Lower leg skin (tissue), 4 donors: ENCODE measurements at places on chromosomes 13 and 19.

DNA sequence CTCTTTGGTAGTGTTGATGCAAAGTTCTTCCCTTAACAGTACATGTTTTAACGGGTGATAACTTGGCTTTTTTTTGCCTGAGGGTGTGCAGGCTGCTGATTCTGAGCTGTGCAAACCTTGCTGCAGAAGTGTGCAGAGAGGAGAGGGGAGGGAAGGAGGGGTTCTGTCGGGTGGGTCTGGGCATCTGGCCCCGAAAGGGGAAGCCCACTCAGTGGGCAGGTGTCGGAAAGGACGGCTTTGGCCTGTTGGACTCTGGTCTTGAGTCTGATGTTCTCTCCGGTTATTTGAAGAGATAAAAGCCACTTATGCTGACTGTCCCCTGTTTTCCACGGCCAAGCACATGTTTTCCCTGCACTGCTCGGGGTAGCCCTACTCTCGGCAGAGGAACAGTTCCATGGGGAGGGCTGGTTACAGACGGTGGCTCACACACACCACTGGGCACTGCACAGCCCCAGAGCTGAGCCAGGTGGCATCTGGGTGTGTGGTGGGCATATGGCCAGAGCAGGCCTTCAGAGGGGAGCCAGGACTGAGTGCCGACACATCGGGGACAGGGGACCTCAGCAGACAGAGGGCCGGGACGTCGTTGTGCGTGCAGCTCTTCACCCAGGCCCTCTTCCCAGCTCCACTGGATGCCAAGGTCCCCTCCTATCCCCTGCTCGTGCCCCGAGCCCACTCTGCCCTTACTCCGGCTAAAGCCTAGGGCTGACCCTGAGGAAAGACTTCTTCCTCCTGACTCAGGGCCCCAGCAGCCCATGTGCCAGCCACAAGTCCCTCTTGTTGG lies 93.2 kb downstream of the TEX29 start:
- DNase-seq, result no peak

DNA sequence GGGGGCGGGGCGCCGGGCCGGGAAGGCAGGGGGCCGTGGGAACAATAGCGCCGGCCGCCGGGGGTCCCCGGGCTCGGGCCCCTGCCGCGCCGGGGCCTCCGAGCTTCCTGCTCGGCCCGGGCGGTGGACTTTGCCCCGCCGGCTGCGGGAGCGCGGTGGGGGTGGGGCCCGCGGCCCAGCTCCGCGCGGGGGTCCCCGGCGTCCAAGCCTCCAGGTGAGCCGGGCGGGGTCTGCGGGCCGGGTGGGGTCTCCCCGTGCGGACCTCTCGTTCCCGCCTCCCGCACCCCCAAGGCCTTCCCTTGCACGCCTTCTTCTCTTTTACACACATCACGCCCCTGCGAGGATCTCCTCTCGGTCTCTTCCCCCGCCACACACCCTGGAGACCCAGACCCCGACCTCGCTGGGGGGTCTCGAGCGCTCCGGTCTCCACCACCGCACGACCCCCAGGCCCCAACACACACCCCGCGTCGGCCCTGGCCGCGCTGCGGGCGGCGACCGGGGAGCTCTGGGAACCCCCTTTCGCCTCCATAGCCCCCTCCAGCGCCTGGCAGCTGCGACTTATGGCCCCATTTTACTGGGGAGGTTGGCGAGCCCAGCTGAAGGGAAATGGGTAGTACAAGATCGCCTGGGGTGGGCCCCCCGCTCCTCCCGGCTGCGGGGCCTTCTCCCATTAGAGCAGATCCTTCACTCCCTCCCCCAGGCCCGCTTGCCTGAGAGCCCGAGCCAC lies 711 bp downstream of the CAMSAP3 start:
- DNase-seq, result no peak

DNA sequence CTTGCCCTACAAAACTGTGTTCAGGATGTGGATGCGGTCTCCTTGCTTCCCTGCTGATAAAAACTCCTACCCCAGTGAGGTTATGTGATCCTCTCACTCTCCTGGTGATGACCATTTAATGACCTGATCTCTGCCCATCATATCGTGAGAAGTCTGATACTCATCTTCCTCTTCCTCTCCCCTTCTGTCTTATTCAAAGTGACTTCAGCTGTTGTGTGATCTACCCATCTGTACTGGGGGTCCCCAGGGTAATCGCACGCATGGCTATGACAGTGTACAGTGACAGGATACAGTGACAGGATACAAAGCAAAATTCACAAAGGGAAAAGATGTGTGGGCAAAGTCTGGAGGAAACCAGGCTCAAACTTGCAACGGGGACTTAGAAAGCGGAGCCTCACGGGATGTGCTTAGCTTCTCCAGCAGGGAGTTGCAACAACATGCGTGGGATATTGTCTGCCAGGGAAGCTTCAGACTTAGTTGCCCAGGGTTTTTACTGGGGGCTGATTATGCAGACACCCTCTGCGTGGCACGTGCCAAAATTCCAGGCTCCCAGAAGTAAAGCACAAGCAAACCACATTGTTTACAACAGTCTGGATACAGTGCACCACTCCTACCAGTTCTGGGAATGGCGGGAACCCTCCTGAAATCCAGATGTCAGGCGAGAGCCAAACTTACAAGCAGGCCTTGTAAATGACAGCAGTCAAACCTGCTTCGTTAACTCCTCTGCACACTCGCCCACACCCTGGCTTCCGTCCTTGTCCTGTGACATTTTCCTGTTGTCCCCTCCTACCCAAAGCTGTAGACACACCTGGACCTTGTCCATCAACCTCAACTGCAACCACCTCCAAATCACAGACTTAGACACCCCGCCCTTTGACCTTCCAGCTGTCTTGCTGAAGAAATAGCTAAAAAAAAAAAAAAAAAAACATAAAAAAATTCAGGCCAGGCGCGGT lies 18.0 kb upstream of the GARRE1 start:
- DNase-seq, result peak; percentile 88

DNA sequence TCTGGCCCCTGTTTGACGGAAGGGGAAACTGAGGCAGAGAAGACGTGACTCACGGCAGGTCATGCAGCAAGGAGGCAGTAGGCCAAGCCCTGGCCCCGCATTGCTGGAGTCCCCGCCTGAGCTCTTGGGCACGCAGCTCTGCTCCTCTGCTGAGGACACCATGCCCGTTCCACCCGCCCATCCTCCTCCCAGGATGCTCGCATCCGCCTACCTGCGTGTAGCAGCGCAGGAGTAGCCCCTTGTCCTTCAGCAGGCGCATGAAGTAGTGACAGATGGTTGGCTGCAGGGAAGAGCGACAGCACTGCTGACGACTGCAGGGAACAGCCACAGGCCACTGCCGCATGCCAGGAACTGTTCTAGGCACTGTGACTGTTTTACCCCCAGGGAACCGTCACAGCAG lies 10.5 kb downstream of the SIRT2 start:
- no peak for DNase-seq

- no peak for DNase-seq
These were observed 12.7 kb downstream of the ARHGAP45 start for GRCh38 chr19:1079566-1080111.

- no peak for DNase-seq
These were observed 4.9 kb downstream of the PGPEP1 start for GRCh38 chr19:18345296-18345695.

- DNase-seq, result no peak
These were observed 333.9 kb downstream of the RFC3 start for GRCh38 chr13:34151885-34152284.

GRCh38 chr19:55460670-55461258 lies 678 bp downstream of the ISOC2 start:
- peak; percentile 85 for DNase-seq

DNA sequence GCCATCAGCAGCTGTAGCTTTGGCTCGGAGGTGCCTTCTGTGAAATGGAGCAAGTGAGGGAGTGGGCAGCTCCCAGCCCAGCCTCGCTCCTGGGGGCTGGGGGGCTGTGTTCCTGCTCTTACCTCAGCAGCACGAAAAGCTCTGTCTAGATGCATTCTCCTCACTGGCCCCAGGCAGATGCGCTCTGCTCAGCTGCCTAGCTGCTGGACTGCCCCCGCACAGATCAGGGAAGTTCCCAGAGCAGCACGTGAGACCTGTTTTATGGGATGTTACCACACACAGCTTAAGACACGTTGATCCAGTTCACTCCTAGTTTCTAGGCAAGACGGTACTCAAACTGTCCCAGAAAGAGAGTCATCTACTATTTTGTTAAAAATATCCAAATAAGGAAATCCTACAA lies 13.6 kb downstream of the LCP1 start:
- no peak for DNase-seq

DNA sequence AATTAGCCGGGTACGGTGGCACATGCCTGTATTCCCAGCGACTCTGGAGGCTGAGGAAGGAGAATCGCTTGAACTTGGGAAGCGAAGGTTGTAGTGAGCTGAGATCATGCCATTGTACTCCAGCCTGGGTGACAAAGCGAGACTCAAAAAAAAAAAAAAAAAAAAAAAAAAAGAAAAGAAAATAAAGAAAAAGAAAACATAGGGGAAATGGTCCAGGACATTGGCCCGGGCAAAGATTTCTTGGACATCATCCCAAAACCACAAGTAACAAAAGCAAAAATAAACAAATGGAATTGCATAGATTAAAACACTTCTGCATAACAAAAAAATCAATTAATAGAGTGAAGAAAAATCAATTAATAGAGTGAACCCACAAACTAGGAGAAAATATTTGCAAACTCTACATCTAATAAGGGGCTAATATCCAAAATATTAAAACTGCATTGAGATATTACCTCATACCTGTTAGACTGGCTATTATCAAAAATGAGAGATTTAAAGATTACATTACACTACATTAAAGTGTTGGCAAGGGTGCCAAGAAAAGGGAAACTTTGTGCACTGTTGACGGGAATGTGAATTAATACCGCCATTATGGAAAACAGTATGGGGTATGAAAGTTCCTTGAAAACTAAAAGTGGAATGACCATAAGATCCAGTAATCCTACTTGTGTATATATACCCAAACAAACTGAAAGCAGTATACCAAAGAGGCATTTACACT lies 18.5 kb upstream of the ABCC4 start:
- no peak for DNase-seq

GRCh38 chr19:10223488-10224213 lies 7.5 kb downstream of the S1PR2 start:
- no peak for DNase-seq

GRCh38 chr13:77674852-77675251 lies 22.6 kb upstream of the SLAIN1 start:
- DNase-seq, result no peak

GRCh38 chr19:15443838-15444237 lies 5.9 kb downstream of the WIZ start:
- DNase-seq, result no peak

DNA sequence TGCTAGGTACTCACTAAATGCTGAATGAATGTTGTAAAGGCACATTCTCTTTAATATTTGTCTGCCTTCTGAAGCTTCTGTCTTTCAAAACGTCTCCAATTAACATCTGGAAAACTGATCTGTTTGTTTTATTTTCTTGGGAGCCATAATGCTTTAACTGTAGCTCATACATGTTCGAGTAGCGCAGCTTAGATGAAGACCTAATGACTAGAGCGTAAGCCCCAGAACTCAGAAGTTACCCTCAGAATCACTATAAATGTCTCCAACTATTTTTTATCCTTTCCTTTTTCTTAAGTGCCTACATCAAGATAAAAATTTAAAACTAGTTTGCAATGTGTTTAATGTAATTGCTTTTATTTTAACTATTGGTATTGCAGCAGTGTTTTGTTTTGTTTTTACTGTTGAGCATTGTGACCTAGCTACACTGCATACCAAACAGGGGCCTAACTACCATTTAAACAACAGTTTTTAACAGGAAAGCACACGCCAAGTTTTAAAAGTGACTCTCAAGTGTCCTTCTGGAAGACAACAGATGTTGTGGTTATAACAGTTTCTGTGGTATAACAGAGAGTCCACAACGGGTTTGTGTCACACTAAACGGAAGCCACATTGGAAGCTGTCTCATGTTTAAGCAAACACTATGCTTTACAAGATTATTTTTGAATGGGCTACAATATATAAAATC lies 42.0 kb downstream of the MRPL57 start:
- DNase-seq, result no peak

GRCh38 chr19:7868671-7869452 lies 5.3 kb downstream of the PRR36 start:
- peak; percentile 56 for DNase-seq

DNA sequence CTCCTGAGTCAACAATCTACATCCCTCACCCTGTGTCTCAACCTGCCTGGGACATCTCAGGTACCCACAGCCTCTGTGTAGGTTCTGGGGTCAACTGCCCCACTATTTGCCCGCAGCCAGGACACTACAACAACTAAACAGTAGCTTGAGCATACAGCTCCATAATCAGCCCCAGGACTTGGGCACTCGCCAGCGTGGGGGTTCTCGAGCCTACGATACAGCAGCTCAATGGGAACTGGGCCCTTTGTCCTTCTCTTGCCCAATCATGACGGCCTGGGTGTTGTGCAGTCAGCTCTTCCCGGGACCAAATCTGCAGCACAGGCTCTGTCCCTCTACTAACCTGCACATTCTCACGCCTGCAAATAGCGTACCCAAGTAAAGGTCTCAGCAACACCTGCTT lies 1.3 kb downstream of the ZNF180 start:
- no peak for DNase-seq

DNA sequence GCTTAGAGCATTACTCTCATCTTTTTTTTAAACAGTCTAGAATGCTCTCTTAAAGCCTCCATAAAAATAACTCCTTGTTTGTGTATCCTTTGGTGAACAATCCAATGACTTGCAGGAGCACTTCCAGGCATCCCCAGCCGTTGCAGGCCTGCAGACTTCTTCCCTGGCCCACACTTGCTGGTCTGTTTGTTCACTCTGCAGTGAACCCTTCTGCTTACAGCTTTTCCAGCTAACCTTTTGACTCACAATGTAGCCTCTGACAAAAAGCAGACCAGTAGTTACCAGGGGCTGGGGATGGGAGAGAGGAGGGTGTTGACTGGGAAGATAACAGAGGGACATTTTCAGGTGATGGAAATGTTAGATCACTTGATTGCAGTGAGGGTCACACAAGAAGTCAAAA lies 9.1 kb downstream of the GPR42 start:
- DNase-seq, result no peak

DNA sequence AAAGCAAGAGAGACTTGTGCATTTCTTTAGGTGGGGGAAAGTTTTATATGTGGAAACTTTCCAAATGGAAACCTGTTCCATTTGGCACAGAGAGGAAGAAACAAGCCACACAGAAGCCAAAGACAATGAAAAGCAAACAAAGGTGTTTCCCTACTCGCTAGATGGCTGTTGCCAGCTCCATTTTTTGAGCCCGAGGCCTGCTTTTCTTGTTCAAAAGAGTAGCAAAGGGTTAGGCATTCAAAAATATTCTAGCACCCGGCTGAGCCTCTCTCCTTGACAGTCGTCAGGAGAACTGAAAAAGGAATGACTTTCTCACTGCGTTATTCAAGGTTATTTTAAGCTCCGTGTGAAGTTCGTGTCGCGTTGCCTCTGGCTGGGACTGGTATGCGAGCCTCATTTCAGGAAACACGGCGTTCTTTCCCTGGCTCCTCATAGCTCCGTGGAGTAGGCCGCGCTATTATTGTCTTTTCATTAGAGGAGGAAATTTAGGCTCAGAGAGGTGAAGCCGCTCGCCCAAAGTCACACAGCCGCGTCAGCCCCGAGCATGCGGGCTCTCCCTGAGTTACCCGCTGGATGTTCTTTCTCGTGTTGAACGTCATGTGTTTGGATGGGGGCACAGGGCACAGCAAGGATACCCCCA lies 7.6 kb downstream of the TRPM4 start:
- no peak for DNase-seq
